Amniotic stem cell (primary cell): ENCODE measurements at places on chromosomes 2 and 18.

DNA sequence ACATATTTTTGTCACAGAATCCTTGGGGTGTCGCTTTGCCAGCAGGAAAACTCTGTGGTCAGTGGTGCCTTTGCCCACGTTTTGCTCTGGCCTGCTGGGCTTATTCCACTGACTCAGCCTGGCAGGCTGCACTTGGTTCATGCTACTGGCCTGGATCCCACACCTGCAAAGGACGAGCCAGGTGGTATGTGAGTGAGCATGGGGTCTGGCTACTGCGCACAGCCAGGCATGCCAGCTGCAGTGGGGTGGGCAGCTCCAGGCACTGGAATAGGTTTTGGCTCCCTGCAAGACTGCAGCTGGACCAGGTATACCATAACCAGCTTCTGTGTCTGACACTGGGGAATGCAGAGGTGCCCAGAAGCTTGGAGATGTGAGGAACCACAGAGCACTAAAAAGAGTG, 197.9 kb upstream of the VRK2 start:
- DNase-seq: no peak

GRCh38 chr2:237262838-237263771, 150.9 kb downstream of the COL6A3 start:
- DNase-seq: no peak

GRCh38 chr2:10915731-10916276, 4.1 kb downstream of the KCNF1 start:
- no peak for DNase-seq

- DNase-seq: peak; percentile 49
Observed at GRCh38 chr2:214193943-214194342, 216.9 kb upstream of the VWC2L start.

- peak; percentile 38 for DNase-seq
Observed at GRCh38 chr2:159285929-159286708, at the start of gene WDSUB1. Gene WDSUB1 (minus strand): TSS chr2:159286703. CDS start chr2:159283069, 3,634 bp downstream.

DNA sequence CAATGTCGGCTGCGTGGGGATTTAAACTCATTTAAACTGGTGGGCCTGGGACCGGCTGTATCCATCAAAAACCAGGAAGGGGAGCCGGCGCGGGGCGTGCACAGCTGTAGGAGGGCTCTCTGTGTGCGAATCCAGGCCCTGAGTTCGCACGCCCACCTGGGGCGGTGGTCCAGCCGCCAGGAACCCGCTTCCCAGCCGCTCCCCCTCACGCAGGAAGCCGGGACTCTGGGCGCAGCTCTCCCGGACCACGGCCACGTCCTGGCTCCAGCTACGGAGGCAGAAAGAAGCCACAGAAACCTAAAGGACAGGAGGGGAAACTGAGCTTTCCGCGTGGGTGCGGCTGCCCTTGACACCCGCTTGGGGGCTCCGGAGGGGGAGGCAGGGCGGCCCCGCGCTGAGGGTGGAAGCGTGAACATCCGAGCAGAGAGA, 80.6 kb downstream of the GFPT1 start:
- no peak for DNase-seq

GRCh38 chr18:40867459-40867858, 1087.6 kb upstream of the PIK3C3 start:
- DNase-seq: peak; percentile 44

- no peak for DNase-seq
Observed at GRCh38 chr2:40016151-40016885, 237.3 kb upstream of the THUMPD2 start.

DNA sequence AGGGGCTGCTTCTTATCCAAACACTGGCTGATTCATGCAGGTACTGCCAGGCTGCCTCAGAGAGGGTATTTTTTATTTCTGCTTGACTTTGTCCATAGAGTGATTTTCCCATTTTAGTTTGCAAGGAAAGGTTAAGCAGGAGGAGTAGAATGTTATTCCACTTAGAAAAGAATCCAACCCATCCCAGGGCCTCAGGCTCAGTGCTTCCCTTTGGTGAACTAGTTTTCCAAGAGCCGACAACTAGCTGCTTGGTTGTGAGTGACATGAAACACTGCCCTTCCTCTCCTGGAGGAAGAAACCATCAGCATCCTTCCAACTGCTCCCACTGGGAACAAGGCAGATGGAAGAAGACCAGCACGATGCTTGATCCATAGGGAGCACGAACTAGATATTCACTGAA, 58.5 kb downstream of the BCL2 start:
- no peak for DNase-seq

DNA sequence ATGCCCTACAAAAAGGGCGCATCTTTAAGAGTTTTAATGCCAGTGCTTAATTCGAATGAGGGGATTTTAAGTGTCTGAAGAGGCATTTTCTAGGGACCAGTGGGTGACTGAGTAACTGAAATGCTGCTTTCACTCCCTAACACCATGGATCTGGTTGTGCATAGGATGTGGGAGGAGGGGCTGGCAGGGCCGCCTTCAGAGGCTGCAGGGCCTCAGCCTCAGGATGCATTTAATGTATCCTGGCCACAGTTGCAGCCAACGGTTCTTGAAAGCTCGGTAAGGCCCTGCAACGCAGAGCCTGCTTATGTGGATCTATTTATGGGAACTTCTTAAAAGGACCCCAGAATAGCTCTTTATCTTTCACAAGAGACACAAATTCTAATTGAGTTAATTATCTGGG, 25.8 kb upstream of the IL18RAP start:
- DNase-seq: no peak

DNA sequence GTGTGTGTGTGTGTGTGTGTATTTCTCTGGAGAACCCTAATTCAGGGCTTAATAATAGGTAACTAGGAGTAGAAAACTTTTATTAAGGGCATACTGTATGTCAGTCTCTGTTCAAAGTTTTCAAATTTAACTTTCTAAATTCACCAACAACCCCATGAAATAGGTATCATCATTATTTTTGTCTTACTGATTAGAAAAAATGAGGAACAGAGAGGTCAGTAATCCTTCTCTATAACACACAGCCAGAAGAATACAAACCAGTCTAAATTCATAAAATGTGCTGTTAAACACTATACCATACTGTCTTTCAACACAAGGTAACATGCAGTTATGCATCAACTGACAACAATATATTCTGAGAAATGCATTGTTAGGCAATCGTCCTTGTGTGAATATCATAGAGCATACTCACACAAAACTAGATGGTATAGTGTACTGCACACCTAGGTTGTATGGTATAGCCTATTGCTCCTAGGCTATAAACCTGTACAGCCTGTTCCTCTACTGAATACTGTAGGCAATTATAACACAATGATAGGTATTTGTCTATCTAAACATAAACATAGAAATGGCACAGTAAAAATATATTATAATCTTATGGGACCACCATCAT, 143.1 kb downstream of the PTH2R start:
- DNase-seq: no peak
